Kidney (tissue), 22 donors: ENCODE measurements at places on chromosomes 13 and 19. TPM values are rescaled to one million over a fixed set of nuclear protein-coding genes. Genes with fewer than 3 reads are reported as not detected.

DNA sequence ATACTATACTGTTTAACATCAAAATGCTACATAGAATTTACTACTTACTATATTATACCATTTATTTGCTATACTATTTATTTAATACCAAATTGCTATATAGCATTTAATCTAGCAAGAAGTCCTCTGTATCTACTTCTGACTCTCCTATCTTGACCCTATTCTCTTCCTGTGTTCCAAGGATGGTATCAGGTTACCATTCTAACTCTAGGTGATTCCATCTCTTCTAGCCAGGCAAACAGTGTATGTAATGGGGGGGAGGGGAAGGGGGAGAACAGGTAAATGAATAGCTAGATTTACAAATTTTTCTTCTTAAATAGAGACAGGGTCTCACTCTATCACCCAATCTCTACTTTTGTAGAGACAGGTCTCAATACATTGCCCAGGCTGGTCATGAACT is 200.3 kb downstream of the DIAPH3 start:
- no peaks in the 10 kb centered on the region for H3K36me3 ChIP-seq
- H3K27me3 ChIP-seq: no peaks in the 10 kb centered on the region
- no peak overlapping the region for H3K27ac ChIP-seq

DNA sequence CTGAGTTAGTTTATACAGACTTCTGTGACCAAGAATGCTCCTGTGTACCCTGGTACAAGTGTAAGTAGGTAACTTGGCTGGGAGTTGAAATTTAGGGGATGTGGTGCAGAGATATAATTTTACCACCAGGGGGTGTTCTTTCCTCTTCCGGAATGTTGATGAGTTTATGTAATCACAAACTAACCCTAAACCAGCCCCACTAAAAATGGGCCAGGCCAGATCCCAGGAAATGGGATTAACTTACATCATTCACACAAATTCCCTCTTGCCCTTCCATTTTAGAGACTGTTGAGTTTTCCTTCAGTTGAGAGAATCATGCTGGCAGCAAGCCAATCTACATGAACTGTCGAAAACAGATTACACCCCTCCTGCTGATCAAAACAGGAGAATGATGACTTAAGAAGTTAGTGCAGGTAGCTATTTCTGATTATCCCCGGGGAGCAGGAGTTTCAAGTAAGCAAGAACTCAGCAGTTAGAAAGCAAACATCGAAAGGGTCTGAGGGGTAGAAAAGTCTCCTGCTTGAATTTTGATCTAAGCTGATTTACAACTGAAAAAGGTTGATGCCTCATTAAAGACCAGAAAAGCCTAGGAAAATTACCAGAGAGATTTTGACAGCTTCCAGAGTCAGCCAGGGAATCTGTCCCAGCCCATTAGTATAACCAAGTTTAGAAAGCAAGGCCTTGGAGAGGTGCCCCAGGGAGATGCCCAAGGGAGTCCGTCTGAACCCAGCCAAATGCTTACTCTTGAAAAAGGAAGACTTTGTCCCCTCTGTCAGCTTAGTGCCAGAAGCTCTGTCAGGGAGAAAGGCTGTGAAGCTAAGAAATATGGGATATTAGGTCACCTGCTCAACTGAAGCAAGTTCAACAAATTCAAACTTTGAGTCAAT is 32.3 kb upstream of the MED4 start:
- DNase-seq: peak; percentile 37
- H3K4me1 ChIP-seq: peaks cover 31% of the 10 kb centered on the region
- H3K27ac ChIP-seq: peak overlapping the region; percentile 69
- H3K27me3 ChIP-seq: no peaks in the 10 kb centered on the region
- H3K4me3 ChIP-seq: peak overlapping the region; percentile 18
- H3K36me3 ChIP-seq: no peaks in the 10 kb centered on the region

GRCh38 chr19:51024924-51025323 is 1.5 kb downstream of the KLK11 start:
- no peak overlapping the region for H3K4me3 ChIP-seq
- no peak overlapping the region for H3K27ac ChIP-seq
- no peaks in the 10 kb centered on the region for H3K36me3 ChIP-seq

DNA sequence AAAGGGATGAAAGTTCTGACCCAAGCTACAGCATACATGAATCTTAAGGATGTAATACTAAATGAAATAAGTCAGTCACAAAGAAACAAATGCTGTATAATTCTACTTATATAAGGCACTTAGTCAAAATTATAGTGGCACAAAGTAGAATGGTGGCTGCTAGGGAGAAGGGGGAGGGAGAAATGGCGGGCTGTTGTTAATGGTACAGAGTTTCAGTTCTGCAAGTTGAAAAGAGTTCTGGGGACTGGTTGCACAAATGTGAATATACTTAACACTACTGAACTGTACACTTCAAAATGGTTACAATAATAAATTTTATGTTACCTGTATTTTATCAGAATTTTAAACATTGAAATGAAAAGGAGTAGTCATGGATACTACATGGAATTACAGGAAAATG is 48.9 kb upstream of the CLDN10 start:
- H3K27ac ChIP-seq: no peak overlapping the region
- DNase-seq: no peak
- no peaks in the 10 kb centered on the region for H3K27me3 ChIP-seq
- no peaks in the 10 kb centered on the region for H3K36me3 ChIP-seq

GRCh38 chr19:49142866-49143335 is 12.3 kb downstream of the HRC start:
- H3K36me3 ChIP-seq: no peaks in the 10 kb centered on the region
- no peaks in the 10 kb centered on the region for H3K4me1 ChIP-seq
- H3K27ac ChIP-seq: no peak overlapping the region
- H3K4me3 ChIP-seq: peak overlapping the region; percentile 81
- DNase-seq: peak; percentile 94
- H3K27me3 ChIP-seq: no peaks in the 10 kb centered on the region

- peak overlapping the region; percentile 20 for H3K27ac ChIP-seq
- peak overlapping the region; percentile 1 for H3K4me3 ChIP-seq
- H3K4me1 ChIP-seq: peaks cover 10% of the 10 kb centered on the region
Observed at GRCh38 chr13:97855570-97856303, 97.7 kb upstream of the IPO5 start.

DNA sequence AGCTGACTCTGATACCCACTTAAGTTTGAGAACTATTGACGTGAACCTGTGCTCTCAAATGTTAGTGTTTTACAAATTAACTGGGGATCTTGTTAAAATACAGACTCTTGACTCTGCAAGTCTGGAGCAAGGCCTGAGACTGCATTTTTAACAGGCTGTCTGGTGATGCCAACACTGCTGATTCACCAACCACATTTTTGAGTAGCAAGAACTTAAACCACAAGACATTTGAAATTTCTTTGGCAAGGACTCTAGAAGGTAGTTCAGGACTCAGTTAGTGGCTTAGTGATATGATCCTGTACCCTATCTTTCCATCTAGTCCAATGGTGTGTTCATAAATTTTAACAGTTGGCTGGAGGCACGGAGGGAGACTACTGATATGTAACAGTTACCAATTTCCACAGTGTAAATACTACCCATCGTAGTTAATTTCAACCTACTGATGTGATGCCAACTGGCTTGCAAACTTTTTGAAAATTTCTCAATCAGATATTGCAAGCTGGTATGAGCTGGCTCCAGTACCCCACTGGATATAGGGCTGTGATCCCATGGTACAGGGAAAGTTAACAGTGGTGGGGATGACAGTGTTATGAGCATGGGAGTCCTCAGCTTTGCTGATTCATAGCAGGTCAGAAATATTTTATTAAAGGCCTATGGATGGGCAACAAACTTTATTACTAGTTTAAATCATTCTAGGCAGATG is 255.1 kb downstream of the TBC1D4 start:
- H3K4me1 ChIP-seq: no peaks in the 10 kb centered on the region
- H3K4me3 ChIP-seq: no peak overlapping the region
- no peaks in the 10 kb centered on the region for H3K36me3 ChIP-seq
- no peak overlapping the region for H3K27ac ChIP-seq

The BSPH1 gene
- not detected for polyA plus RNA-seq
